ENCODE measurements at places on chromosomes 6 and 20. TPM values are rescaled to one million over a fixed set of nuclear protein-coding genes. Genes with fewer than 3 reads are reported as not detected.
A peak's percentile ranks its signal among the peaks of the same experiment; 100 is the strongest.

DNA sequence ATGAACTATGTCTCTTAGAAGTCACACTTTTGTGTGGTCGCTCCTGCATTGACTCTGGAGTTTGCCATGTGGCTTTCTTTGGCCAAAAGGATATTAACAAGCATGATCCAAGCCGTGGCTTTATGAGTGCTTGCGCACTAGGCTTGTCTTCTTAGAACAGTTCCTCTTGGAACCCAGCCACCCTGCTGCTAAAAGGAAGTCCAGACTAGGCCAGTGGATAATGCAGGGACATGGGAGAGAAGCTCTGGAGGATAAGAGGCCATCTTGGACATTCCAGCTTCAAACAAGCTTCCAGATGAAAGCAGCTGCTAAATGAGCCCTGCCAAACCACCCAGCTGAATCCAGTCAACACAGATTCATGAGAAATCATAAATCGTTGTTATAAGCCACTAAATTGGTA, 346.4 kb downstream of the CDC5L start:
- no peaks in the 10 kb centered on the region for H3K36me3 ChIP-seq
- no peak overlapping the region for H3K4me3 ChIP-seq
- H3K27me3 ChIP-seq: no peaks in the 10 kb centered on the region
- DNase-seq: no peak

The RAB44 gene
- total RNA-seq: not detected

DNA sequence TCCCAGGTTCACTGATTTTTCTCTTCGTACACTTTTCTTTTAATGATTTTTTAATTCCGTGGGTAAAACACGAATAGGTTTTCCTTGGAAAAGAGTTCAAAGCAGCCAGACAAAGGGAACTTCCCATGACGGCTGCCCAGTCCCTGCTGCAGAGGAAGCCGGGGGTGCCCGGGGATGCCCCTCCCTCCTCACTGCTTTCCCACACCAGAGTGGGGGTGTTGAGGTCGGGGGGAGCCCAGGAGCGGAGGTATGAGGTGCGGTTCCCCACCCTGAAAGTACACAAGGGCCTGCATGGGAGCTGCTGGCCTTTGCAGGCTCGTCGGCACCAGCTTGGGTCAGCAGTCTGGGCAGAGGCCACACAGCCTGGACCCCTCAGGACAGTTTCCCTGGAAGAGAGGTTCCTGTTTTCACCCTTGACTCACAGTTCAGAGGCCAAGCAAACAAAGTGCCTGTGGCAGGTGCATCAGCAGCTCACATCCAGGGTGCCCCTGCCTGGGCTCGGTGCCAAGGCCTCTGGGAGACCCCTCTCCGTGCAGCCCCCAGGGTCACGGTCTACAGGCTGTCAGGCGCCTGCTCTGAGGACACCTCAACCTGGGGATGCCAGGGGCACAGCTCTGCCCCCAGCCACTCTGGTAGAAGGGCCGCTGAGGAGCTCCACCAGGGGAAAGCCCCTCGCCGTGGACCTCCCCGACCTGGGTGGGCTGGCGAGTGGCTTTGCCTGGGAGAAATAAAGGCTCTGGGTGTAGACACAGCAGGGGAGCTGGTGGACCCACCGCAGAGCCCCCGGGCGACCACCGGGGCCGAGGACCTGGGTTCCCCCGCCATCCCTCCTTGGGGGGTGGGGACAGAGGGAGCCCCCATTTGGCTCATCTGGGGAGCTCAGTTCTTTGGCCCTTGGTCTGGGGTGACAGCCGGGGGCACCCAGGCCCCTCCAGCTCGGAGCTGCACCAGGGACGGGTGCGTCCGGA, 15.4 kb upstream of the CHRNA4 start:
- no peak overlapping the region for H3K4me3 ChIP-seq
- H3K27me3 ChIP-seq: peaks cover 6% of the 10 kb centered on the region
- DNase-seq: no peak
- no peaks in the 10 kb centered on the region for H3K36me3 ChIP-seq
- no peak overlapping the region for H3K27ac ChIP-seq

The SLC22A16 gene
- total RNA-seq: not detected

The MOG gene
- not detected for total RNA-seq

DNA sequence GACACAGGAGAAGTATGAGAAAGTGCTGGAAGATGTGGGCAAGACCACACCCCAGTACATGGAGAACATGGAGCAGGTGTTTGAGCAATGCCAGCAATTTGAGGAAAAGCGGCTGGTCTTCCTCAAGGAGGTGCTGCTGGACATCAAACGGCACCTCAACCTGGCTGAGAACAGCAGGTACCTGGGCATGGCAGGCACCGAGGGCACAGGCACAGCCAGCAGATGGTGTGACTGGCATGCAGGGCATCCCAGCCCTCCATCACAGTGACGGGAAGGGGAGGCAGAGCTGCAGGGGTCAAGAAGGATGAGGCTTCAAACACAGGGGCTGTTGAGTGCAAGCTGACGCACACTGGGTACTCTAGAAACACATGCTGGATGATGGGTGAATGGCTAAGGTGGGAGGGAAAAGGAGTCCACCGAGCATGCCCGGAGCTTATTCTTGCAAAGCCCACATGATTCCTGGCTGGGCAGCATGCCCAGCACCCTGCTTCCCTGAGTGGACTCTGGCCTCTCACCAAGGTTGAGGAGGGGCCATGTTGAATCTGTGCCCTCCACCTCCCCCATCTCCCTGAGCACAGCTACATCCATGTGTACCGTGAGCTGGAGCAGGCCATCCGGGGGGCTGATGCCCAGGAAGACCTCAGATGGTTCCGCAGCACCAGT, 26.3 kb downstream of the SPDEF start:
- DNase-seq: no peak
- H3K4me3 ChIP-seq: no peak overlapping the region
- H3K27me3 ChIP-seq: no peaks in the 10 kb centered on the region
- peaks cover 4% of the 10 kb centered on the region for H3K4me1 ChIP-seq

The PPIL6 gene
- 0.53 TPM for total RNA-seq

GRCh38 chr6:2861060-2861821, 19.6 kb upstream of the SERPINB1 start:
- H3K4me1 ChIP-seq: peaks cover 73% of the 10 kb centered on the region
- H3K36me3 ChIP-seq: peaks cover 29% of the 10 kb centered on the region

The TMEM217 gene
- 1.4 TPM for total RNA-seq

- no peak overlapping the region for H3K4me3 ChIP-seq
- H3K36me3 ChIP-seq: no peaks in the 10 kb centered on the region
- H3K4me1 ChIP-seq: no peaks in the 10 kb centered on the region
- no peak overlapping the region for H3K27ac ChIP-seq
- no peak for DNase-seq
These were observed 83.3 kb upstream of the BHLHE23 start for GRCh38 chr20:63090052-63090451.

The CD109 gene
- total RNA-seq: 1.6 TPM

The NKAIN4 gene
- total RNA-seq: not detected

The OR2J3 gene
- total RNA-seq: not detected

DNA sequence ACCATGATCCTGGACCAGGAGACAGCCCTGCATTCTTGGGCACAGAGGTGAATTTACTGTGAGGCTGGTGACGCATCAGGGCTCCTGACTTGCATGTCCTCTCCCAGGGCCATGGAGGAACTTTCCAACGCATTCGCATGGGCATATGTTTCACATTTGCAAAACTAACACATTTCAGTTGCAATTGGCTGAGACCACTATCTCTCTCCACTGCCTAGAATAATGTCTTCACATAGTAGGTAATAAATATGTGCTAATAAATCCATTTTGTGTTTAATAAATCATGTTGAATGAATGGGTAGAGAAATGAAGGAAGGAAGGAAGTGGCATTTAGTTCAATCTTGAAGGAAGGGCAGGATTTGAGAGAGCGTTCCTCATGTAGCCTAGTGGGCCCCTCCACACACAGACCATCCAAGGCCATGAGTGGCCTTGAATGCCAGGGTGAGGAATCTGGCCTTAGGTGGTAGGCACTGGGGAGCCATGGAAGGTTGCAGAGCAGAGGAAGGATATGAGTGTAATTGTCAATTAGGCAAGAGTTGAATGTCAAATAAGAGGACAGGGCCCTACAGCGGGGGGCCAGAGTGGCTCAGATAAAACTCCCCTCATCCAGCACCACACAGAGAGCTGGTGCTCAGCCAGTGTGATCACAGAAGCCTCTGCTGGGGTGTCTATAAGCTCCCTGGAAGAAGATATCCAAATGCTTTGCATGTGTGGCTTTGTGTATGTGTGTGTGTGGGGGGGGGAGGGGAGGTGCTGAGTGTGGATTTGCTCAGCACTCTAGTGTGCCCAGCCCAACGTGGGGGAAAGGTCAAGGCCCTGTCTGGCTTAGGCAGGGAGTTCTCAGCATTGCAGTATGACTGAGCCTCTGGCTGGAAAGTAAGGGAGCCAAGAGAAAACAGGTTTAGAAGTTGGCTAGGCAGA, 30.9 kb upstream of the CCN5 start:
- no peak for DNase-seq
- peaks cover 3% of the 10 kb centered on the region for H3K27me3 ChIP-seq
- H3K27ac ChIP-seq: no peak overlapping the region
- H3K36me3 ChIP-seq: no peaks in the 10 kb centered on the region

GRCh38 chr20:46994341-46994740, 99.7 kb downstream of the EYA2 start:
- H3K27ac ChIP-seq: peak overlapping the region; percentile 92
- H3K4me1 ChIP-seq: peaks cover 52% of the 10 kb centered on the region
- H3K27me3 ChIP-seq: peaks cover 13% of the 10 kb centered on the region
- H3K36me3 ChIP-seq: peaks cover 9% of the 10 kb centered on the region
- H3K4me3 ChIP-seq: peak overlapping the region; percentile 83

DNA sequence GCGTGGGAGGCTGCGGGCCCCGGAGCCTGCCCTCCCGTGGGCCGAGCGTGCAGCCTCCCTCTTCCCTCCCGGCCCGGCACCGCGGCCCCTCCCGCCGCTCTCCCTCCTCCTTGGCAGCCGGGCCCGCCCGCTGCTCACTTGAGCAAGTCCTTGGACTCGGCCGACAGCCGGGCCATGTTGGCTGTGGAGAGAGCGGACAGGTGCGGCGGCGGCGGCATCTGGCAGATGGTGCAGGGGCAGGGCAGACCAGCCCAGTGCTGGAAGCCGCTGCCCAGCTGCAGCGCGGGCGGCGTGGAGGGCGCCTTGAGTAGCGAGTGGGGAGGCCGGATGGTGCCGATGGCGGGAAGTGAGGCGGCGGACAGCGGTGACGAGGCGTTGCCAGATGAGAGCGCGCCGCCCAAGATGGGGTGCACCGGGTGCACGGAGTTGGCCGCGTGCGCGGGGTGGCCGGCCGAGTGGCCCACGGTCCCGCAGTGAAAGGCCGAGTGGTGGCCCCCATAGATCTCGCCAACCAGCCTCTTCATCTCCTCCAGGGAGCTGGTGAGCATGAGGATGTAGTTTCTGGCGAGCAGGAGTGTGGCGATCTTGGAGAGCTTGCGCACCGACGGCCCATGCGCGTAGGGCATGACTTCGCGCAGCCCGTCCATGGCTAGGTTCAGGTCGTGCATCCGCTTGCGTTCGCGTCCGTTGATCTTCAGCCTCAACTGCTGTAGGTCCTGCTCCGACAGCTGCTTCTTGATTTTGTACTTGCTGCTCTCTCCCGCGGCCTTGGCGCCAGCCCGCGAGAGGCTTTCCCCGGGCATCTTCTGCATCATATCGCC, 766 bp downstream of the OLIG3 start:
- H3K27ac ChIP-seq: peak overlapping the region; percentile 58
- DNase-seq: peak; percentile 60
- peaks cover 3% of the 10 kb centered on the region for H3K36me3 ChIP-seq
- peak overlapping the region; percentile 71 for H3K4me3 ChIP-seq
- H3K4me1 ChIP-seq: peaks cover 44% of the 10 kb centered on the region
- H3K27me3 ChIP-seq: peaks cover 99% of the 10 kb centered on the region

The TAP2 gene
- 210 TPM for total RNA-seq

The GABRR1 gene
- not detected for total RNA-seq

The IL17A gene
- not detected for total RNA-seq

- H3K27ac ChIP-seq: no peak overlapping the region
- DNase-seq: no peak
- H3K27me3 ChIP-seq: no peaks in the 10 kb centered on the region
- H3K36me3 ChIP-seq: peaks cover 28% of the 10 kb centered on the region
These were observed 12.4 kb downstream of the KATNA1 start for GRCh38 chr6:149636124-149636523.

The RAMACL gene
- 0.44 TPM for total RNA-seq

DNA sequence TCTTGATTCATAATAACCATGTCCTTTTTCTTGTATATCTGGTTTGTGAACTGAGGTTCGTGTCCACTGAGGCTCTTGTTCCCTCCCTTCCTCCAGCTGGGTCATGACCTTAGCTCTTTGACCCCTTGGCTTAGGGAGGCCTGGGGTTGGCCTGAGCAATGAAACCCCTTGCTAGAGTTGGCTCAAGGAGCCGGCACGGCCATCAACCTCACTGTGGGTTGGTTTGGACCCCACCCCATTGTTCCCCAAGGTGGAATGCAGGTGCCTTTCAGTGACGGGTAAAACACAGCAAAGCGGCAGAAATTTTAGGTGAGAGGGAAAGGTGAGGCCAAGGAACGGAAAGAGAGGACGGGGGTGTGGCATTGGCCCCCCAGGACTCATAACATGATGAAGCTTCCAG, 44.5 kb upstream of the PHACTR3 start:
- no peaks in the 10 kb centered on the region for H3K4me1 ChIP-seq
- no peak for DNase-seq
- H3K36me3 ChIP-seq: no peaks in the 10 kb centered on the region
- H3K4me3 ChIP-seq: no peak overlapping the region
- H3K27me3 ChIP-seq: peaks cover 2% of the 10 kb centered on the region
- no peak overlapping the region for H3K27ac ChIP-seq

GRCh38 chr6:88982720-88983119, 19.3 kb upstream of the RNGTT start:
- DNase-seq: no peak
- no peak overlapping the region for H3K27ac ChIP-seq
- peaks cover 15% of the 10 kb centered on the region for H3K27me3 ChIP-seq

DNA sequence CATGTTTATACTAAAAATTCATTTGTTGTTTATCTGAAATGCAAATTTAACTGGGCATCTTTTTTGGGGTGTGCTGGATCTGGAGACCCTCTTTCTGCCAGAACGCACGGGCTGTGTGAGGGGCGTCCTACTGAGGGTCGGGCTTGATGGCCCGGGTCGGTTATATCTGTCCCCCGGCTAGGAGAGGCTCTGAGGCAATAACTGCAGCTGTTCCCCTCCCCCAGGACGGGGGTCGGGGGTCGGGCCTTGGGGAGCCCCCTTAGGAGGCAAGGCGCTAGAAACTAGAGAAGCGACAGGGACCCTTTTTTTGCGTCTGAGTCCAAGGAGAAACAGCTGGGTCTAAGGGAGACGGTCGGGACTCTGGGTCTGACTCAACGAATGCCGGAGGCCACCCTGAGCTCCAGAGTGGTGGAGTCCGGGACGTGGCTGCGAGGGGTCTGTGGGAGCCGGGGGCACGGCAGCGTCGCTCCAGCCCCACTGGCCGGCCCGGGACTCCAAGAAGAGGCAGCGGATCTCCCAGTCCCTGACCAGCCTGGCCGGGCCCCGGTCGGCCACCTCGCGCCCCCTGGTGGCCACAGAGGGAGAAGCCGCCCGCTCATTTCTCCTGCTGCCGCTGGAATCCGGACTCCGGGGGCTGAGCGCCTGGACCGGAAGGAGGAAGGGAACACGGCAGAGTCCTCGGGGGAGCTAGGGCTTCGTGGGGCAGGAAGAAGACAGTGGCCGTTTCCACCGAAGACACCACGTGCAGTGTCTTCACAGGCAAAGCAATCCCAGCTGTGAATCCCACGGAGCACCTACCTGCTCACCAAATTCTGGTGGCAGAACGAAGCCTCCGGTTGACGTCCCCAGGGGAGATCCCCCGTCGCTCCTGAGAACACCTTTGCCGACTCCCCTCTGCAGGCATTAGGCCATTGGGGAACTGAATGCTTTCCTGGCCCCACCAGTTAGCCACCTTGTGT, 24.0 kb upstream of the SCML4 start:
- H3K27me3 ChIP-seq: no peaks in the 10 kb centered on the region
- peak overlapping the region; percentile 77 for H3K27ac ChIP-seq
- H3K36me3 ChIP-seq: peaks cover 2% of the 10 kb centered on the region
- DNase-seq: peak; percentile 92
- peaks cover 21% of the 10 kb centered on the region for H3K4me1 ChIP-seq
- peak overlapping the region; percentile 82 for H3K4me3 ChIP-seq

The LYRM2 gene
- total RNA-seq: 36.8 TPM

- no peaks in the 10 kb centered on the region for H3K36me3 ChIP-seq
- H3K27me3 ChIP-seq: no peaks in the 10 kb centered on the region
These were observed 182.5 kb upstream of the JARID2 start for GRCh38 chr6:15063253-15063853.

Data from activated naive CD8-positive, alpha-beta T cell treated with anti-CD3 and anti-CD28 coated beads, Interleukin-2, amount 10 ng/mL, durations not matched to agents 7 days and 5 days (primary cell).